ENCODE measurements at places on chromosomes 16 and 17.
A peak's percentile ranks its signal among the peaks of the same experiment; 100 is the strongest.

DNA sequence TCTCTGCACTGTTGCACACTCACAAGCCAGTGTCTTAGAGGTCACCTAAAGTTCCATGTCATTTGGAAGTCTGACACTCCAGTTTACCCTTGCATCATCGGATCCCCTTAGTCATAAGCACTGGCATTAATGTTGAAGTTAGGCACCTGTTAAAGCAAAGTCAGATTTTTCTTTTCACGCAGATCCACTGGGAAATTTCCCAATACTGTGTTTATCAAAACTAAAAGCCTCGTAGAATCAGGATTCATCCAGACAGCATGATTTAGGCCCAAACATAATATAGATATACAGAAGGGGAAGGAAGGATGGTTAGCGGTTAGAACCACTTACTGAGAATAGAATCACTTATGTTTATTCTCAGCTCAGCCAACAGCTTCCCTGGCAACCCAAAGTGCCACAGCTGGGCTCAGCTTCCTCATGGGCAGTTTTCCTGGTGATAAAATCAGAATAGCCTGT, 30.1 kb upstream of the HAPSTR1 start:
- DNase-seq, result peak; percentile 61

DNA sequence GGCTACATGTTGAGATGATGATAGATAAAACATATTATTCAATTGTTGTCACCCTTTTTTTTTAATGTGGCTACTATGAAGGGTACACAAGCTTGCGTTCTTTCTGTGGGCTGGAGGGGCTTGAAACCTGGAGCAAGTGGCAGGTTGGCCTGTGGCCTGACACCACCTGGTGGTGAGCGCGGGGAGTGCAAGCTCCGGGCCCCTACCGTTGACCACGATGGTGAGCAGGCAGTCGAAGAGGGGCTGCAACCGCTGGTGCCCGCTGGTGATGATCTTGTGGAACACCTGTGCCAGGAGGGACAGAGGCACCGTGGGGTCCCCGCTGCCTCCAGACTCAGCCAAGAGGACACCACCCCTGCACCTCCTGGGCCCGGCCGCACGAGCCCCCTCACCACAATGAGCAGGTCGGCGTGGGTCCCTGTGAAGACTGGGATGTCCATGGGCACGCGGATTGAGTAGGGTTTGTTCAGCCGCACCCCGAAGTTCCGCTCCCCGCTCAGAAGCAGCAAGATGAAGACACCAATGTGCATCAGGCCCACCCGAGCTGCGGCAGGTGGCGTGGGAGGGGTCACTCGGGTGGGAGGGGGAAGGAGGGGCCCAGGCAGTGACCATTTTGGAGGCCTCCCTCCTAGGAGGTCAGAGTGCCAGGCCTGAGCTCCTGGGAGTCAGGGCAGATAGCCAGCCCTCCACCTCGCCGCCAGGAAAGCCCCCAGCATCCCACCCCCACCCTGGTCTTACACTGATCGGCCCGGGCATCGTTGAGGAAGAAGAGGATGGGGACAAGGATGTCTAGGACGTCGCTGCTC, 14.4 kb downstream of the HID1 start:
- DNase-seq, result peak; percentile 41

DNA sequence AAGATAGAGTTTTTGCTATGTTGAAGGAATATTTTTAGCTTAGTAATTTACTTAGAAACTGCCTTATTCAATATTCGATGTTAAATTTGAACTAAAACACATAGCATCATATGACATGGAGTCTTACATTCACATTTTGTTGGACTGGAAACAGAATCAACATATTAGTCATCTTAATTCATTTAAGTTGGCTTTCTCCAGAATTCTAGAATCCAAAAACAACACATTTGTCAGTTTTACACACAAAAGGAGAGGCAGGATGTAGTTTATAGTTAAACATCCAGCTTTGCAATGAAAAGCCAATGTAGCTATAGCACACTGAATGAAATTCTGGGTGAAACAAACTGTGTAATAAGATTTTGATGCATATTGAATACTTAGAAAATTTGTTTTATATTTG, 43.3 kb downstream of the WWOX start:
- DNase-seq, result peak; percentile 71

DNA sequence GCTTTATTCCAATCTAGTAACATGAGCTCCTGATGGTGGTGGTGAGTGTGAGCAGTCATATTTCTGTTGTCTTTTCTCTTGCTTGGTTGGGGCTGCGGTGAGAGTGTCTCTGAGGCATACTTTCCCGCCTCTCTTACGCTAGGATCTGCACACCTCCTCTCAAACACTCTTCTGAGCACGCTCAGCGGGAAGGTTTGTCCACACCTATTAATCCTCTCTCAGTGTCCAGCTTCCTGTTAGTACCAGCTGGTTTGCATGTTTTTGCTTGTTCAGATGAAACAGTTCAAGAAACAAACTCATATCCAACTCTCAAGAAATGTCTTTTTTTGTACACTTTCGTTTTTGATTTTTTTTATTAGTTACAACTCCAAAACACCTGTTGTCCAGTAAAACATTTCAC, 89.5 kb downstream of the CCDC182 start:
- DNase-seq, result no peak

DNA sequence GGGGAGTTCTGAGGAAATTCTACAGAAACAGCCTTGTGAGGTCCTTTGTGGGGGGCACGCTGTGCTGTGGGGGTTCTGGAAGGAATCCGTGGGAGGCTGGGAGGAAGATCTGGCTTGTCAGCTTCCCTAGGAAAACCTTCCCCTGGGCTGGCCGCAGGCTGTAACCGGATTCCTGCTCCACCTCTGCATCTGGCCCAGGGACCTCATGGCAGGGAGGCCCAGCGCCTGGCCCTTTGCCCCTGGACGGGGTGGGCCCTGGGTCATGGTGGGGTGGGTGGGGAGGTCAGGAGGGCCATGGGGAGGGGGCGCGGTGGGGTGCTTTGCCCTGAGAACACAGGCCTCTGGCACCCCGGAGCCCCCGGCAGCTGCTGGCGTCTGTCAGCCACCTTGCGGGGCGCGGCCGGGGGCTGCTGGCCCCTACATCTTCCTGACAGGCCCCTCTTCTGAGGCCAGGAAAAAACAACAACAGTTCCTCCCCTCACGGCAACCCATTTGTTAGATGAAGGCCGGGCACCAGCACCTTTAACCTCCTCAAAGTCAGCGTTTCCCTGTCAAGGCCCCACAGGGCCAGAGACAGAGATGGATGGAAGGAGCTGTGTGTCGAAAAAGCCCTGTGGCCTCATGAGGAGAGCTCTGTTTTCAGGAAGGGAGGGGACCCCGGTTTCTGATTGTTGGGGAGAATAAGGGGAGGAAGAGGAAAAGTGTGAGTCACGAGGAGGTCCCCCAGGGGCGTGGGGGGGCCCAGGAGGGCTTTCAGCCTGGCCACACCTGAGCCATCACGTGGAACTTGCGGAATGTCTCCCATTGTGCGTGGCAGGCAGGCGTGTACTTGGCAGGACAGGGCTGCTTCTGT, 3.6 kb upstream of the MEOX1 start:
- no peak for DNase-seq

- DNase-seq, result no peak
Observed at GRCh38 chr16:51111759-51112158, 39.3 kb downstream of the SALL1 start.

GRCh38 chr17:66627985-66628384, 206.9 kb upstream of the CACNG5 start:
- DNase-seq, result peak; percentile 52

DNA sequence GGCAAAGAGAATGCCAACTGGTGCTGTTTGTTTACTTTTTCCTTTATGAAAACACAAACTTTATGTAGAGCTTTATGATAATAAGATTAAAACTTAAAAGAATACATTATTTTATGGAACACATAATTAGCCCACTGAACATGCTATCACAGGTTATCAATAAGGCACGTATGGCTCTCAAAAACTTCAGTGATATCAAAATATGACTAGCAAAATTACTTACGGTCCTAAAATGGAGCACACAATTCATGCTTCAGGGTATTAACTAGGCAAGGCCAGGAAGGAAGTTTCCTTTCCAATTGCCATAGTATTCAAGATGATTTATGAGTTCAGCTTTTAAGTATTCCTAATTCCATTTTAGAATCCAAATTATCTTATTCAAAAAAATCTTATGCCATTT, 3.6 kb downstream of the RNF43 start:
- DNase-seq, result no peak

GRCh38 chr16:74892574-74893461, 92.1 kb downstream of the WDR59 start:
- no peak for DNase-seq

DNA sequence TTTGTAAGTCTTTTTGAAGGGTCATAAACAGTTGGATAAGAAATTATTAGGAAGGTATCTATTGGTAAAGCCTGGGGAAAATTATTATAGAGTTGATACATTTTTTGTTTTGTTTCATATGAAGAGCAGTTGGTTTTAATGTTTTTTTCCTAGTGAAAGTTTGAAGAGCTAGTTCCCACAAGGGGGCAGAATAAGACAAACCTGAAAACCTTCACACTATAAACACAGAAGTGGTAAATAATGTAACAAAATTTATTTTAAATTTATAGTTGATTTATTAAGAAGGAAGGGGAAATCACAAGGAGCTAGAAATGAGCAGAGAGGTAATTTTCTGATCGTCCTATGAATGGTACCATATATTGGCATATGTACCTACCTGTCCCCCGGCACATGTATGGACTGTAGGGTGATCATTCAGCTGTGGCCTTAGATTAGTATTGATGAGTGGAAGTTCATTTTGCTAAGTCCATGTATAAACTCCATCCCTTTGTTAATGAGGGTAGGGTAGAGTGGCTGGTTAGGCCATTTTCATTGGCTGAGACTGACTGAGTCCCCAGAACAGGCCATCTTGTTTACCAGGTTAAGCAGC, 116.3 kb downstream of the TANC2 start:
- DNase-seq, result peak; percentile 61

DNA sequence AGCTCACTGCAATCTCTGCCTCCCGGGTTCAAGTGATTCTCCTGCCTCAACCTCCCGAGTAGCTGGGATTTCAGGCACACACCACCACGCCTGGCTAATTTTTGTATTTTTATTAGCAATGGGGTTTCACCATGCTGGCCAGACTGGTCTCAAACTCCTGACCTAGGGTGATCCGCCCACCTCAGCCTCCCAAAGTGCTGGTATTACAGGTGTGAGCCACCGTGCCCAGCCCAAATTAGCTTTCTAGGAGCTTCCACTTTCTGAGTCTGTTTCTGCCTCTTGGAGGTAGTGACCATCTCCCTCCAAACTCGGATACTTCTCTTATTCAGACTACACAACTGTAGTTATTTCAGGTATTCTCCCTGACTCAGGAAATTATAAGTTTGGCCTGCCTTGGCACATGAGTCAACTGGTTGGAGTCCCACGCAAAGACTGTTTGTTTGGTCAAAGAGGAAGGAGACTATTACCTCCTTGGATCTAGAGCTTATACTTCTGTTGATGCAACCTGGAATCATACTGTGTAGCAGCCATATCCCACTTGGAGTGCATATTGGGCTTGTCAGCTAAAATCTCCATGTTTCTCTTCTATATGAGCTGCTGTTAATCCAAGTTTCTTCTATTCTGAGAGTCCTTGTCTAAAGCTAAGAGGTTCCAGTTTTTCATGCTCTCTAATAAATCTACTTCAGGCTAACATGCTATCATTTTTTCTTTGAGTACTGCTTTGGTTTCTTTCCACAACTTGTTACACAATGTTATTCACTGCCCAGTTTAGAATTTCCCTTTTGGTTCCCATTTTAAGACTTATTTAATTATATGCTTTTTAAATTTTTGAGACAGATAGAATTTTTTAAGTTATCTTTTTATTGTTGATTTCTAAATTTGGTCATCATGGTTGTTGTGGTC, 7.5 kb downstream of the IL4R start:
- peak; percentile 60 for DNase-seq

GRCh38 chr17:31674717-31675349, 184.2 kb downstream of the COPRS start:
- peak; percentile 77 for DNase-seq

GRCh38 chr16:64870859-64871258, 251.0 kb downstream of the CDH11 start:
- no peak for DNase-seq

- DNase-seq, result no peak
Observed at GRCh38 chr17:82152556-82153294, 54.7 kb upstream of the FASN start.

- no peak for DNase-seq
Observed at GRCh38 chr17:75301502-75302206, 12.4 kb upstream of the SLC25A19 start.

DNA sequence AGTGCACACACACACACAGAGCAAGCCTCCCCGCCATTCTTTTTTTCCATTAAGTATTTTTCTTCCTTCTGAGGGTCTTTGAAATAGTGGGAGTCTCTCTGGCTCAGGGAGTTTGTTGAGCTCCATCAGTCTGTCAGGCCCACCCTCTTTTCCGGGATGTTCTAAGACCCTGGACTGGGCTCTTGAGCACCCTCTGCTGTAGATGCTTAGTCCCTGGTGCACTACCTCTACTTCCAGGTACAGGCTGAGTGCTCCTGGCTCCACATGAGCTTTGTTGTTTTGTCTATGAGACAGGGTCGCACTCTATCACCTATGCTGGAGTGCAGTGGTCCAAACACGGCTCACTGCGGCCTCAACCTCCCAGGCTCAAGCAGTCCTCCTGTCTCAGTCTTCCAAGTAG, 20.7 kb downstream of the LIMD2 start:
- DNase-seq, result no peak

DNA sequence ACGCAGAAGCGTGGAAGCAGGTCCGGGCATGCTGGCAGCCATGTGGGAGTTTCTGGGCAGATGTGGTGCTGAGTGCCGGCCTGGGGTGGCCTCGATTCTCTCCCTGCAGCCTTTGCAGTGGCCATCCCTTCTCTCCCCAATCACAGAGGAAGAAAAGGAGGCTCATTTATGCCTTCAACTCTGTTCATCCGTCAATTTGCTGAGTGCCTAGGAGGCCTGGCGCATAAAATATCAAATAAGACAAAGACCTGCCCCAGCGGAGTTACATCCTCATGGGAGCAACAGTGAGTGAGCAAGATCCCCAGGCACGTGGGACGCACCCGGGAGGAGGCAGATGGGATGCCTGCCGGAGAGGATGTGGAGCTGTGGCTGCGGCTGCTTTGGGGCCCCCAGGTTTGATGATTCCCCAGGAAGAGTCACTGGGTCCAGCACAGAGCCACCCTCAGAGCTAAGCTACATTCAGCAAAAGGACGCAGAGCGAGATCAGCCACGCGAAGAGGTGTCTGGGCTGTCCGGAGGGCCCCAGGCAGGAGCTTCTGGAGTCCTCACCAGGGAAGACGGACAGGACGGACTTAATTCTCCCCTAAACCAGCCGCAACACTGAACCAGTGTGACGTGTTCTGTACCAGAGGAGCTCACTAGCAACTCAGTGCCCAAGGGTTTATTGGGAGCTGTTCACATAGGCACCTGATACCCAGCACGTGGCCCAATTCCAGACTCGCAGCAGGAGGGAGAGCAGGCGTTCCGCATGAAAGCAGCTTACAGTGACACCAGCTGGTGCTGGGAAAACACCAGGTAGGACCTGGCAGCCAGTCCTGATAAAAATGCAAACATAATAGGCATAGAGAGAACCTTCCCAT, 11.3 kb downstream of the CA5A start:
- no peak for DNase-seq
